ENCODE measurements at places on chromosomes 5 and 9.

GRCh38 chr9:111037708-111038330 lies 451 bp downstream of the LPAR1 start:
- no peak for DNase-seq

- no peak for DNase-seq
These were observed 1.1 kb downstream of the HRCT1 start for GRCh38 chr9:35906923-35907699.

DNA sequence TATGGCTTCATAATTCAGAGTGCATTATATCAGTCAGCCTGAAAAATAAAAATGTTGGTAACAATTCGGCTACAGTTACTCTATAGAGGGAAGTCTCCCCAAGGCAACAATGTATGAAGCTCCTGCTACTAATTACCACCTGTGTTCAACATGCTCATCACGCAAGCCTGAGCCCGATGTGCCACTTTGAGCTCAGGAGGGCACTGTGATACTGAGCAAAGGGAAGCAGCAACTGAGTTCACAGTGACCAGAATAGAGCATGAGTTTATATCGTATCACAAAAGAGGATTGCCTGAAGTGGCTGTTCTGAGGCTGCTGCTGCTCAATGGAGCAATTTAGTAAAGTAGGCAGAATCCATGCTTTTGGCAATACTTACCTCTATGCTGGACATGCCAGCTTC lies 202.0 kb upstream of the HAPLN1 start:
- DNase-seq, result no peak

GRCh38 chr9:15225564-15226126 lies 81.4 kb downstream of the TTC39B start:
- no peak for DNase-seq

DNA sequence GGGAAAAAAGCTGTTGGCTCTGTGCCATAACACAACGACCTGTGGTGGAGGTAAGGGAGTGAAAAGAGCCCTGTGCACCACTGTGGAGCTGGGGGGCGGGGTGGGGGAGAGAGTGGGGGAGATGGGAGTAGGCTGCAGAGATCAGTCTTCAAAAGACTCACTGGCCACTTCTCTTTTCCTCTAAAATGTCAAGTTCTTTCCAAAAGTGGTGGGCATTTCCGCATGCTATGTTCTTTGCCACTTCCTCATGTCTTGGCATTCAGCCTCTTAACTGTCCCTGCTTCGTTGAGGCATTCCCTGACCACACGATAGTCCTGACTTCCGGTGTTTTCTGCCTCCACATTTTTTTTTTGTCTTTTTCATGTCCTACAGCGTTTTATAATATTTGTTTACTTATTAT lies 2.4 kb upstream of the PPP2R2B start:
- no peak for DNase-seq
